ENCODE measurements at places on chromosomes 7 and 10. TPM values are rescaled to one million over a fixed set of nuclear protein-coding genes. Genes with fewer than 3 reads are reported as not detected.

TMEM120A gene
- 36.5 TPM for total RNA-seq

HECW1 gene
- total RNA-seq, result 35.3 TPM

SPAM1 gene
- not detected for total RNA-seq

FANK1 gene
- 6.8 TPM for total RNA-seq

CDC14C gene
- total RNA-seq, result not detected

MBLAC1 gene
- total RNA-seq, result 2.5 TPM
